ENCODE measurements at places on chromosomes 2 and 18.

DNA sequence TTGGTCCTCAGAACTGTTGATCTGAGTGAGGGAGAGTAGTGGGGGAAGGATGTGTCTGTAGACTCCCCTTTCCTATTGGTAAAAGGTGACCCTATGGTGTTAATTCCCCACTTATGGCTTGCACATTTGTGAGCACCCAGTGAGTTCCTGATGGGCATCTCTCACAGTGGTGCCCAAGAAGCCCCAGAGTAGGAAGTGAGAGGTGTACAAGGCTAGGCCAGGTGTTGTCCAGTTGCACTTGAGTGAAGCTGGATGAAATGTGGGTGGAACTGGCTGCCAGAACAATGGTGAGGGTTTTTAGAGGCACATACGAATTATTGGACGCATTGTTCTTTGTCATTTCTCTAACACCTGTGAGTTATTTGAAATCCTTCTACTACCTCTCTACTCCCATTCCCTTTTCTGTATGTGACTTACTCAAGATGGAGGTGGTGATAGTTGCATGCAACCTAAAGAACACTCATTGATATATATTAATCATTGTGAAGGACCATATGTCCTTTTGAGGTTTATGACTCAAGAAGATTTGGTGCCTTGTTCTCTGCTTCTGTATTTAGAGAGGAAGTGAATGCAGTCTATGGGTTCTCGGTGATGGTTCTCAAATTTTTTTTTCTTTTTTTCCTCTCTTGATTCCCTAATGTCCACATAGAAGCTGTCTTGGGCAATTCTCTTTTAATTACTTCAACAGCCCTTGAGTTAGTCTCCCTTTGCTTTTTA is 162.7 kb downstream of the FSHR start:
- no peak for DNase-seq
- H3K27me3 ChIP-seq, result no peaks in the 10 kb centered on the region
- no peaks in the 10 kb centered on the region for H3K36me3 ChIP-seq
- no peaks in the 10 kb centered on the region for H3K4me1 ChIP-seq
- H3K27ac ChIP-seq, result no peak overlapping the region

DNA sequence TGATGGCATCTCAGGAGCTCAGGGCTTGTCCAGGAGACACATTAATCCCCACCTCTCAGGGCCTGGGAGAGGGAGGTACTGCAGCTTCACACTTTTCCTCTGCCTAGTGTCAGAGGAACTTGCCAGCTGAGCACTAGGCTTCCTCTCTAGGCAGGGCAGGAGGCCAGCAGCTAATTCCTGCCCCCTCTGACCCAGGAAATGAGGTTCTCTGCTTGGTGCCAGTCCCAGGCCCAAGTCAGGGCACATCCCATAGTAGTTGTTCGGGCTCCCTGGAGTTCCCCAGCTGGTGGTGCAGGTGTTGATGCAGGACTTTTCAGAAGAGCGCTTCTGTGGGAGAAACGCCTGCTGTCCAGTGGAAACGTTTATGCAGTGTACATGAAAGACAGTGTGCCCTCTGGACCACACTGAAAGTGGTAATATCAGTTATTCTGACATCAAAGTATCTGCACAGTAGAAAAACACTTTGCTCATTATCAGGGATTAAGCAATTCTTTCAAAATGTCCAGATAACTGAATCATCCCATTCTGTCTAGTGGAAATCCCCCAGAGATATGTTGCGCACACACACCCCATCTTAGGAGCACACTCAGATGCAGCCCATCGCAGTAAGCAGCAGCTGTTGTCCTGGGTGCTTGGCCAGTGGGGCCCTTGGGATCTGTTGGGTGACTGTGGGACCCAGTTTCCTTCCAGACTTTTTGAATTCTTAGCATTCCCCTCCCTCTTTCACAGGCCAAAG is 17.8 kb upstream of the SCLY start:
- no peak overlapping the region for H3K27ac ChIP-seq
- H3K27me3 ChIP-seq, result no peaks in the 10 kb centered on the region
- H3K36me3 ChIP-seq, result peaks cover 70% of the 10 kb centered on the region
- H3K4me1 ChIP-seq, result no peaks in the 10 kb centered on the region
- H3K4me3 ChIP-seq, result no peak overlapping the region

DNA sequence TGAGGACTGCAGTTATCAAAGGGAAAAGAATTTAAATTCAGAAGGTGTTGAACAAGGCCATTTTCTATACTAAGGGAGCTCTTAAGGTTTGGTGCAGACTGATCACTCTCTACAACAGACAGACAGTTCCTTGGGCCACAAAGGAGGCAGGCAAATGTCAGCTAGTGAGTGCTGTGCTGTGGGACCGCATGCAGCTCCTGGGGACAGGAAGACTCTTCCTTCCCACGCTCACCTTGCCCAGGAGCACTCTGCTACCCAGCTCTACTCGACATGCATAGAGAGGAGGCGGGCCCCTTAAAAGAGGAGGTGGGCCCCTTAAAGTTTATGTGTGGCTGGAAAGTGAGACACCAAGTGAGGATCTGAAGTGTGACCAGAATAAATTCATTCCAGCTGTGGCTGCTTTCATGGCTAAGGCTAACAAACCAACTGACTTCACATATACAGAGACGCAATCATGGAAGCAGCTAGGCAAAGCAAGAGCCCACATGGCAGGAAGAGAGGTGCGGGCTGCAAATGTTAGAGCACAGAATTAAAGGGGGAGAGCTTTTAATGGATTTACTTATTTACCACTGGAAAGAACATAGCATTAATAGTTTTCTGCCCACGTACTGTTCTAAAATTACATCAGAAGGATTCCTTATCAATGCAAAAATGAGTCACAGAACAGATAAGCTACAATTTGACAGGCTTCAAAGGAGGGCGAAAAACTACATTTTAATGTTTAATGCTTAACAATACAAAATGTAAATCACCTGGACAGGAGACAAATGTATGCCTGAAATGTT is 101.4 kb upstream of the RNU4ATAC start:
- H3K27me3 ChIP-seq, result no peaks in the 10 kb centered on the region
- H3K36me3 ChIP-seq, result peaks cover 48% of the 10 kb centered on the region
- DNase-seq, result no peak
- H3K4me3 ChIP-seq, result no peak overlapping the region
- no peak overlapping the region for H3K27ac ChIP-seq

GRCh38 chr2:104858006-104858978 is 4.4 kb downstream of the POU3F3 start:
- no peaks in the 10 kb centered on the region for H3K36me3 ChIP-seq
- no peak overlapping the region for H3K4me3 ChIP-seq
- no peak overlapping the region for H3K27ac ChIP-seq
- H3K4me1 ChIP-seq, result peaks cover 43% of the 10 kb centered on the region
- no peak for DNase-seq
- H3K27me3 ChIP-seq, result peaks cover 85% of the 10 kb centered on the region

DNA sequence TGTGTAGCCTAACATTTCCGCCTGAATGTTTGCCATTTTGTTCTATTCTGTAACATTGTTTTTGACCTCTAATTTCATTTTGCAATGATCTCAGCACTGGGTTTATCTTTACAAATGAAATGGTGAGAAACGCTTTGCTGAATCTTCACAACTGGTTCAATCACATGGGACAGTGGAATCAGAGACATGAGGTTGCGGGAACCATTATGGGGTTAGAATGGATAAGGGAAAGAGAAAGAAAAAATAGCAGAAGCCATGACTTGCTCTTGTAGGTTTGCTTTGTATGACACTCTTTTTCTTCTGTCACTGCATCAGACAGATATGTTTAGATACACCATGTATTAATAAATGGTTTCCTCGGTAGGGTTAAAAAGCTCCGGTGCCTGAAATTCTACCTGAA is 114.3 kb upstream of the PELI1 start:
- no peaks in the 10 kb centered on the region for H3K27me3 ChIP-seq
- peaks cover 5% of the 10 kb centered on the region for H3K4me1 ChIP-seq
- H3K36me3 ChIP-seq, result no peaks in the 10 kb centered on the region

DNA sequence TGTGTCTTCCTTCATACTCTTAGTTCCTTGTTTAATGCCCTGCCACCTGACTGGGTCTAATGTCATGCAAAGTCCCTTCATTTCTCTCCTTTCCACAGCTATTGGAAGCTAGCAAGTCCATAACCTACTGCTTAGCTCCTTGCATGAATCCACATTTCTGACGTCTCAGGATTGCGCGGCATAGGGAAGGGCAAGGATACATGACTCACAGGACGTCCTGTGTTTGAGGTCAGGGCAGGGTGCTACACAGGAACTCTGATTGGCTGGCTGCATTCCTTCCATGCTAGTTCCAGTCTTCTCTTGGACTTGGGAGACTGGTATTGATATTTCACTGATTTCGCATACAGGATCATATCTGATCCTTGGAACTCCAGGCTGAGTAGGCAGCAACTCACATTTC is 137.9 kb downstream of the CDH2 start:
- no peaks in the 10 kb centered on the region for H3K4me1 ChIP-seq
- no peak overlapping the region for H3K4me3 ChIP-seq
- DNase-seq, result no peak
- no peaks in the 10 kb centered on the region for H3K27me3 ChIP-seq

- peak overlapping the region; percentile 86 for H3K4me3 ChIP-seq
- H3K27ac ChIP-seq, result peak overlapping the region; percentile 89
- no peaks in the 10 kb centered on the region for H3K27me3 ChIP-seq
- peaks cover 6% of the 10 kb centered on the region for H3K4me1 ChIP-seq
- peak; percentile 88 for DNase-seq
These were observed 1.0 kb upstream of the LDLRAD4 start for GRCh38 chr18:13217466-13217961.

GRCh38 chr18:10526561-10526949 is 728 bp downstream of the NAPG start:
- H3K27ac ChIP-seq, result peak overlapping the region; percentile 95
- H3K27me3 ChIP-seq, result no peaks in the 10 kb centered on the region
- H3K4me1 ChIP-seq, result no peaks in the 10 kb centered on the region
- H3K4me3 ChIP-seq, result peak overlapping the region; percentile 70

GRCh38 chr2:170917219-170917913 is 11.7 kb upstream of the GORASP2 start:
- H3K27me3 ChIP-seq, result no peaks in the 10 kb centered on the region
- no peak overlapping the region for H3K4me3 ChIP-seq
- no peak for DNase-seq
- H3K36me3 ChIP-seq, result no peaks in the 10 kb centered on the region
- H3K27ac ChIP-seq, result no peak overlapping the region
- no peaks in the 10 kb centered on the region for H3K4me1 ChIP-seq

DNA sequence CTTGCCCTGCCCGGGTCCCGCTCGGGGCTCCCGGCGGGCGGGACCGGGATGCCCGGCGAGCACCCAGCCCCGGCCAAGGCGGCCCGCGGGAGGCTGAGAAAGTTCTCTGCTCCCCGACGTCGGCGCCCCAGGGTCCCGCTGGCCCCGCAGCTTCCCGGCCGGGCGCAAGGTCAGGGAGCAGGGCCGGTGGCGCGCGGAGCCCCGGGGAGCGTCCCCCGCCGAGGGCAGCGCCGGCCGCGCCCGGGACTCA is 331 bp downstream of the SERPINE2 start:
- no peaks in the 10 kb centered on the region for H3K36me3 ChIP-seq
- peaks cover 42% of the 10 kb centered on the region for H3K27me3 ChIP-seq
- no peaks in the 10 kb centered on the region for H3K4me1 ChIP-seq
- no peak for DNase-seq
- H3K27ac ChIP-seq, result no peak overlapping the region

DNA sequence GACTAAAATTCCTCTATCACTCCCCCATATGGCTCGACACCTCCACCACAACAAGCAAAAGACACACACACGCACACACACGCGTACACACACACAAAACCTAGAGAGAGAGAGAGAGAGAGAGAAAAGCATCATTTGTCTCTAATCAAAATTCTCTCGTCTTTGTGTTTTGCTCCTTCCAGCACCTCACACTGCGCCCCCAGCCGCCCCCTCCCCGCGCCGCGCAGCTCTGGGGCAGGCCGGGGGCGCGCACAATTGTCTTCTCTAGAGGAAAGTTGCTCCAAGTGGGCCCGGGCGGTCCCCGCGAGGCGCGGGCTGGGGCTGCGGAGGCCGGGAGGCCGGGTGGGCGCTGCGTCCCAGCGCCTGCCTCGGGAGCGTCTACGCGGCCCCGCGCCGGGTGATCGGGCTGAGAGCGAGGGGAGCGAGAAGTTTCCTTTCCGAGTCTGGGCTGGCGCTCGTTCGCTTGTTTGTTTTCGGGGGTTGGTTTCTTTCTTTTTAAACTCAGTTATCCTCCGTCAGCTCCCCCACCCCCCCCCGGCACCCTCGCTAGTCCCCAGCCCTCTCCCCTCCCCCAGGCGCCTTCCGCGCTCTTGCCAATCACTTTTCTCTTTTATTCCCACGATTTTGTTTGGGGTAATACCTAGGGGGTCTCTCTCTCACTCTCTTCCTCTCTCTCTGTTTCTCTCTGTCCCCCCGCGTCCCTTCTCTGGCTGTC is 4.1 kb downstream of the ZEB2 start:
- DNase-seq, result peak; percentile 77
- H3K27ac ChIP-seq, result peak overlapping the region; percentile 99
- H3K4me1 ChIP-seq, result peaks cover 17% of the 10 kb centered on the region
- H3K4me3 ChIP-seq, result peak overlapping the region; percentile 73
- no peaks in the 10 kb centered on the region for H3K36me3 ChIP-seq

DNA sequence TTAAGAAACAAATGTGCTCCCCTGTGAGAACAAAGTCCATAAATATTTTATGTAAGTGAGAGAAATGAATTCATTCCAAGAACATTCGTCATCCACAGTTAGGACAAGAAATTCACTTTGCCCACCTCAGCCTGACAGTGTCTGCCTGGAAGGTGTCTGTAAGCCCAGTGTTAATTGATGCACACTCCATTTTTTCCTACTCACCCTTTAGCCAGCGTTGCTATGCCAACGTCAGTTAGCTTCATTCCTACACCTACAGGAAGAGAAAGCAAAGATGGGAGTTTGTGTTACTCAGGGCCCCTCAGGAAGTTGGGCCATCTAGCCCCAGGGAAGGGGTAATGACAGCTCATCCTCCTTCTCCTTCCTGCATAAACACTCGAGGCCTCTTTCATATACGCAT is 131.0 kb downstream of the ALPK2 start:
- DNase-seq, result no peak
- H3K36me3 ChIP-seq, result no peaks in the 10 kb centered on the region
- H3K4me3 ChIP-seq, result no peak overlapping the region
- no peak overlapping the region for H3K27ac ChIP-seq

- no peak overlapping the region for H3K4me3 ChIP-seq
- no peaks in the 10 kb centered on the region for H3K27me3 ChIP-seq
- H3K4me1 ChIP-seq, result no peaks in the 10 kb centered on the region
- DNase-seq, result no peak
- no peaks in the 10 kb centered on the region for H3K36me3 ChIP-seq
- H3K27ac ChIP-seq, result no peak overlapping the region
These were observed 1355.1 kb upstream of the ZEB2 start for GRCh38 chr2:145875016-145875415.

GRCh38 chr2:223914324-223914723 is 30.8 kb downstream of the WDFY1 start:
- DNase-seq, result no peak
- H3K27me3 ChIP-seq, result no peaks in the 10 kb centered on the region
- H3K27ac ChIP-seq, result no peak overlapping the region
- H3K4me3 ChIP-seq, result no peak overlapping the region

- no peaks in the 10 kb centered on the region for H3K4me1 ChIP-seq
- no peaks in the 10 kb centered on the region for H3K36me3 ChIP-seq
- no peak for DNase-seq
- no peak overlapping the region for H3K4me3 ChIP-seq
These were observed 251.3 kb upstream of the ETAA1 start for GRCh38 chr2:67145851-67146250.

GRCh38 chr2:121696410-121696930 is 40.2 kb downstream of the NIFK start:
- no peak overlapping the region for H3K27ac ChIP-seq
- H3K27me3 ChIP-seq, result no peaks in the 10 kb centered on the region
- peaks cover 19% of the 10 kb centered on the region for H3K4me1 ChIP-seq
